Epithelial cell of esophagus (primary cell): ENCODE measurements at places on chromosomes 5 and 9.

DNA sequence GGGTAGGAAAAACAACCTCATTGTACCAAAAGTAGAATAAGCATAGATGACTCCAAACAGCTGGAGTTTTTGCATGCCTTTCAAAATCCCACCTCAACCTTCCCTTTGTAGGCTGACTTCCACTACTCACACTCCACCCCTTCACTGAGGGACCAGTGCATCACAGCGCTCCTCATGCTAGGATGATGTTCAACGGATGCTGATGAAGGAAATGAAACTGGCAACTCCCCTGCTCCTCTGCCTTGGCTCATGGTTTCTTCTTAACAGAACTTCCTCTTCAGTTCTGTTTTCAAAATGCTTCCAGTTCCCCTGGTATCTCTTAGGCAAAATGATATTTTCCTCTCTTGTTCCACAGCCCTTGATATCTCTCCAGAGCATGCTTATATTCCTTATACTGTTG is 29.0 kb downstream of the LIFR start:
- no peak for DNase-seq

DNA sequence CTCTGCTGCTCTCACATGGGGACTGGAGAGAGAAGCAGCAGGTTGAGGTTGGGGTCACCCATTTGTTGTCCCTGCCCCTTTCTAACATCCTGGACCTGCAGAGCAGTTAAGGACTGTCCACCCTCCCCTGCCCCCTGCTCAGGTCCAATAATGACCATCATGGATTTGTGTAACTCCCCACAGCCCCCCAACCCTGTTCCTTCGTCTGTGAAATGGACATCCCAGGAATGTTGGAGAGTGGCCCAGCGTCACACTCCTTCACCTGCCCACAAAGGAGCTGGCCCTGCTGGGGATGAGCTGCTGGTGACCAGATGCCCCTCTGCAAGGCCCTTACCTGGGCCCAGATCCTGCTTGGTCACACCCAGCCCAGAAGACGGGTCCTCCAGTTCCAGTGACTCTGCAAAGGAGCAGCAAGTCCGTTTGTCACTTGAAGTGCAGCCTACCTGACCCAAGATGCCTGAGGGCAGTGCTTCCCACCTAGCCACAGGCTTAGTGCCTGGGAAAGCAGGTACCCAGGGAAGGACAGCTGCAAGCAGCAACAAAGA is 10.4 kb downstream of the CD74 start:
- no peak for DNase-seq

- no peak for DNase-seq
These were observed 9.3 kb upstream of the NR3C1 start for GRCh38 chr5:143412661-143413342.

GRCh38 chr5:8740595-8740994 is 805.3 kb downstream of the SEMA5A start:
- DNase-seq: no peak

GRCh38 chr5:7066471-7067235 is 329.3 kb upstream of the ADCY2 start:
- DNase-seq: no peak

GRCh38 chr9:130689937-130690700 is 3.5 kb upstream of the EXOSC2 start:
- DNase-seq: peak; percentile 93

- no peak for DNase-seq
These were observed 7.2 kb upstream of the RPL26L1 start for GRCh38 chr5:172952034-172952511.

- peak; percentile 74 for DNase-seq
These were observed 12.0 kb upstream of the C9 start for GRCh38 chr5:39376293-39376714.

DNA sequence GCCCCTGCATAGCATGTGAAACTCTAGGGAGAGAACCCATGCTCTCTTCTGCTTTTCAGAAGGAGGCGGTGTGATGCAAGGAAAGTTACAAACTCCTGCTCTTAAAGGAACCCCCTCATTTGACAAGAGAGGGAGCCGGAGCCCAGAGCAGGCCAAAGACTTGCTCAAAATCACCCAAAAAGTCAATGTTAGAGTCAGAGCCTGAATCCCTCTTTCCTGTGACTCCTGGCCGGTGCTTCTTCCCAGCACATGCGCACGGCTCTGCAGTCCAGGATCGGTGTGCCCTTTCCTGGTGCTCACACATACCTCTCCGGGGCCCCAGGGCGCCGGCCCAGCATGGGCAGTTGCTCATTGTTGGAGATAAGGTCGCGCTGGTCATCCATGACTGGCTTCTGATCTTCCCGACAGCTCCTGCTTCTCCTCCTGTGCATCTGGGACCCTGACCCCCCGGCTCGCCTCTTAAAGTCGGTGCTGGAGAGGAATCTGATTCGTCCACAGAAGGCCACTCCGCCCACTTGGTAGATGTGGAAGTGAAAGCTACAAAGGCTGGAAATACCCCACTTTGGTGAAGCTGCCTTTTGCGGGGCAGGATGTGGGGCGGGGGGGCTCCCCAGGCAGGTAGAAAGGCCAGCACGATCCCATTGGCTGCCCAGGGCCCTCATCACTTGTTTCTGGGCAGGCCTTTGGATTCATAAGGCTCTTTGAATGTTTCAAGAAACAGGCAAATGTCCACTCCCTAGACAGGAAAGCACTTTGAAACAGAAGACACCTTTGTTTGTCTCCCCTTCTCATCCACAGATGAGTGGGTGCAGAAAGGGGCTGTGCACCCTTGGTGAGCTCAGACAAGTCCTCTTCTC is at the start of gene CD74:
Gene CD74, minus strand, starts transcription at position 592 of the 857 bp plus-strand sequence. Its CDS starts 161 bp downstream, at position 431.
- peak; percentile 71 for DNase-seq

GRCh38 chr9:33287087-33287490 is 3.2 kb upstream of the NFX1 start:
- DNase-seq: peak; percentile 72

DNA sequence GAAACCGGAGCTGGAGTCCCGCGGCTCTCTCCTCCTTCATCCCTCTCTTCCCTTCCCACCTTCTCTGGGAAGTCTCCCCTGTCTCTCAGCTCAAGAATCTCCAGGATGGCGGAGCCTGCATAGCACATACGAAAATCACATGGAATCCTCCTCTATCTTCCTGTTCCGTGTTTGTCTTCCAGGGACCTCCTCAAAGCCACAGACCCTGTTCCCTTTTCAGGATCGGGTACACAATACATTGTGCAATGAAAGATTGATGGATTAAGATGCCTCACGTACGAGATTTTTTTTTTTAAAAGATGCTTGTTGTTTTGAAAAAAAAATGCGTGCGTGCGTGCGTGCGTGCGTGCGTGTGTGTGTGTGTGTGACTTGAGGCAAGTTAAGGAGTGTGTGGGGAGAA is 46.6 kb upstream of the OLFM1 start:
- no peak for DNase-seq

- peak; percentile 78 for DNase-seq
These were observed 124.4 kb downstream of the SSBP2 start for GRCh38 chr5:81626524-81626923.

- no peak for DNase-seq
These were observed 5.4 kb downstream of the PCAT7 start for GRCh38 chr9:94560237-94560636.

DNA sequence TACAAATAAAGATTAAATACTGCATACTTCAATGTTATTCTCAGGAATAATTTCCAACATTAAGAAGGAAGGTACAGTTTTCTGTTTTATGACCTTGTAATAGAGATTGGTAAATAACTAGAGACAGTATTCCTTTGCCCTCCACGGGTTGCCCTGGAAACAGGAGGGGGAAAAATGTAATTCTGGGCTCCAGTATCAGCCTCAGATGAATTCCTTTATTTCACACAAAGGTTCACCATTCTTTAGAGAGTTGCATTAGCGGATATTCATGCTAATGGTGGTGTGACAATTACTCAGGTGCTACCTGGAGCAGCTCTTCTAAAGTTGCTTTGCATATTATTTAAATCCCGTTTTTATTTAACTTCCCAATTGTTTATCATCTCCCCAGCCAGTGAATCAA is 42.6 kb downstream of the CETN3 start:
- DNase-seq: no peak

DNA sequence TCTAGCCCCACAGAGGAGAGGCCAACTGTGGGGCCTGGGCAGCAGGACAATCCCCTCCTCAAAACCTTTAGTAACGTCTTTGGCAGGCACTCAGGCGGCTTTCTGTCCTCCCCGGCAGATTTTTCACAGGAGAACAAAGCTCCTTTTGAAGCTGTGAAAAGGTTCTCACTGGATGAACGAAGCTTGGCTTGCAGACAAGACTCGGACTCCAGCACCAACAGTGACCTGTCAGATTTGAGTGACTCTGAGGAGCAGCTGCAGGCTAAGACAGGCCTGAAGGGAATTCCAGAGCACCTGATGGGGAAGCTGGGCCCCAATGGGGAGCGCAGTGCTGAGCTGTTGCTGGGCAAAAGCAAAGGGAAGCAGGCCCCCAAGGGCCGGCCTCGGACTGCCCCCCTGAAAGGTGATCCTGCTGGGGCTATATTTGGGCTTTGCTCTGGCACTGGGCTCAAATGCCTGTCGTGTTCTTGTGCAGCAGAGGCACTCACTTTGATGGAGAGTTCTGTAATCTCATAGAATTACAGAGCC is 39.4 kb downstream of the KDM3B start:
- peak; percentile 35 for DNase-seq

GRCh38 chr9:91395106-91395552 is 28.5 kb downstream of the NFIL3 start:
- peak; percentile 90 for DNase-seq

DNA sequence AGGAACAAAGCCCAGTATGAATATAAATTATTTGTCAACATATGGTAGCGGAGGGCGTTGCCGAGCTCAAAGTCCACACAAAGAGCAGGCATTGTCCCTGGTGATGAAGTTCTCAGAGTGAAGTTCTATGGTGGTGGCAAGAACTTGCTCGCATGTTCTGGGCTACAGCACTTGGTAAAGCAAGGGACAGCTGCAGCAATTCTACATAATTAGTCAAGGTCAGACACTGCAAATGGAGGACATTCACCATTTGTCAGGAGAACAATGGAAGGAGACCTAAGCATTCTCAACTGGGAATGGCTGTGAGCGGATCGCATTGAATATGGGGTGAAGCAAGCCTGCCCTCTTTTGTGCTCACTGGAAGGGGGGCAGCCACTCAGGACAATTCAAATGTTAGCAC is 503.8 kb upstream of the ADAMTS16 start:
- DNase-seq: no peak

DNA sequence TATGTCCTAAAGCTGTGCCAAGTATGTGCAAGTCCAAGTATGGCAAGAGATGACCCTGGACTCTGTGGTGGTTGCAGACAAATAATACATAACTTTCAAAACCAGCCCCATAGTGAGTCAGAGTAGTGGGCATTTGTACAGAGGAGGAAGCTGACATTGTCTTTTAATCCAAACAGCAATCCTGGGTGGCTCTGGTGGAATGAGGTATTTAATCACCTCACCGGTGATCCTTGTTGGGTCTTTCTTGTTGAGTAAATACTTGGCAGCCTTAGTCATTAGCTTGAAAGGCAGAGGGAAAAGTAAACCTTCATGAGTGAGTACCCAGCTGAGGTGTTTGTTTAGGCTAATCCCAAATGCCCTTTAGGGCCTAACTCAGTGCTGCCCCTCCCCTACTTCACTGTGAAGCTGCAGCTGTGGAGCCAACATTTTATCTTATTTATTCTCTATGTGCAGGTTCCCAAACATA is 148.7 kb upstream of the SLC12A2 start:
- peak; percentile 98 for DNase-seq

GRCh38 chr5:96658272-96658671 is 3.9 kb upstream of the CAST start:
- DNase-seq: no peak

DNA sequence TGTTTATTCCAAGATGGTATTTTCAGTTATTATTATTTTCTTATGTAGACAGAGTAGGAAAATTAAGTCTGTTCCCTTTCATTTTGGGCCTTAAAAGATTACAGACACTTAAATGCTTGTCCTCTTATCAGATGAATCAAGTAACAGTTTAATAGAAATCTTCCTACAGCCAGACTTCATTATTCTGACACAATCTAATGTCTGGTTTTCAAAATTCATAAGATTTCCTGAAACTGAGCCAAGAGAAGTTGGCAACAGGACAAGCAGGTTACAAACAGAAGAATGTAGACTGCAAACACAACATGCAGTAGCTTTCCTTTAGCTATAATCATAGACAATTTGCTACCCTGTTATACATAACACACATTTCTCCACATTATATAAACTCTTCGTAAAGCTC is 130.5 kb downstream of the FBXL17 start:
- DNase-seq: peak; percentile 37

GRCh38 chr9:29183971-29184370 is 1610.7 kb upstream of the C9orf72 start:
- DNase-seq: no peak

DNA sequence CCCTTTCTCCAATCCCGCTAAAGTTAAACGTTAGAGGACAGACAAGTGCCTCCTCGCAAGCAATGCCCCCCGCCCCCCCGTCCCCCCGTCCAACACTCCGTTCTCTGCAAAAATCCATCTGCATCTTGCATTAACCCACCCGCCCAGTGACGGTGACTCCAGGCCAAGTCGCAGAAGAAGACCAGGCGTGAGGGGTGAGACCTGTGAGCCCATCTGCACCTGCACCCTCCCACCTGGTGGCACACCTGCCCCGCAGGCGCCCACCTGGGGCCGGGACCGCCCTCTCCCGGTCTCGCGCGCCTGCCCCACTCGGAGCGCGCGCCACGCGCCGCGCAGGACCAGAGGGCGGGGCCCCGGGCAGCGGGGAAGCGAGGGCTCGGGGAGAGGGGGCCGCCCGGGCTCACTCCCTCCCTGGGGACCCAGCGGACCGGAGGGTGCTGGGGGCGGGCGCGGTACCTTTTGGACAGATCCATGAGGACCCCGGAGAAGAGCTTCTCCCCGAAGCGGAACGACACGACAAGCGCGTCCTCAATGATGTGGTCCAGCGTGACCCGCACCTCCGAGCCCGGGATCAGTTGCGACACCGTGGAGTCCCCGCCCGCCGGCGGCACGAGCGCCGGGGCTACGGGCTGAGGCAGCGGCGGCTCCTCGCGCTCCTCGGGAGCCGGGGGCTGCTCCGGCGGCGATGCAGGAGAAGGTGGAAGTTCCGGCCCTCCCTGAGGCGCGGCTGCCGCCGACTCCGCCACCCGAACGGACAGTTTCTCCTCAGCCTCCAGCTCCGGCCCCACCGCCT is 705 bp downstream of the PWWP2A start:
- DNase-seq: peak; percentile 11

DNA sequence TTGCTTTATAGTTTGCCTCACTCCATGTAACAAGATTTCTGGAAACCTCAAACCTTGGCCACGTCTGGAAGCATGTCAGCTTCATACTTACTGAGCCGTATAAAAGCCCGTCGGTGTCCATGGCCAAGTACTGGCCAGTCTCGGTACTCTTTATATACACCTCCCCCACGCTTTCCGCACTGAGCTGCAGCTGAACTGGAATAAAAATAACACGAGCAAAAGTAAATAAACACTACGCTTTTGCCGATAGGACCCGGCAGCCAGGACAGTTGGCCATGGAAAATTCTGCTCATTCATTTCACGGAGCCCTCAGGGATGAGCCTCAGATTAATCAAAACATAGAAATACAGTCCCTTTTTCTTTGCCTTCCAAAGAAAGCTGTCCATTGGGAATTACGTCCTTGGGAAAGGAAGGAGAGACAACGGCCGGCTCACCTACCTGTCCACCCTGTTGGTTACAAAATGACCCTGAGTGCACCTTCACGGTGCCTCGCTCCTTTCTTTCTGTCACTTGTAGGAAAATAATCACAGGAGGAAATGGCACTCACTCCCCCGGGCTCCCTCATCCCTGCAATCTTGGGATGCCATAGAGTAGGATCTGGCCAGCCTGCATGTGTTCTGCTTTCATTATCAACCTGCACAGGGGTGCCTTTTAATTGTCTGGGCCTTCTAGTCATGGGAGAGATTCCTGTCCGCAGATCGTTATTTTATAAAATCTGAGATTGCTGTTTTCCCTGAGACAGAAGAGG is 85.1 kb downstream of the FGF1 start:
- peak; percentile 8 for DNase-seq

- DNase-seq: peak; percentile 93
These were observed 30.1 kb upstream of the ZNF782 start for GRCh38 chr9:96884443-96884842.
